Aorta (tissue), 5 donors: ENCODE measurements at places on chromosomes 11 and 22. TPM values are rescaled to one million over a fixed set of nuclear protein-coding genes. Genes with fewer than 3 reads are reported as not detected.
A peak's percentile ranks its signal among the peaks of the same experiment; 100 is the strongest.

Gene ANGPTL5
- total RNA-seq, result 1.3 TPM

DNA sequence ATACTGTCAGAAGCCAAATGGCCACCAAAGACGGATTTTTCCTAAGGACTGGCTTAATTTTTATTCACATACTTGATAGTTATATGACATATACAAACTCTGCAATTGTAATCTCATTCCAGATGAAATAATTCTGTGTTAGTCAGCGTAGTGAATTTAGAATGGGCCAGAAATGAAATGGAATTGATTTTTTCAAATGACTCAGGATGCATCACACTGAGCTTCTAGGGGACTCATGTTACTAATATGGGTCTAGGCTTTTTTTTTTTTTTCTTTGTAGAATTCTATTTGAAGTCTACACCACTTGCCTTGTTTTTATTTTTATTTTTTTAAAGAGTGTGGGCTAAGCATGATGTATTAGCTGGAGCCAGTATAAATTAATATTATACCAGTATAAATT is 62.7 kb downstream of the SPECC1L start:
- H3K36me3 ChIP-seq, result peaks cover 4% of the 10 kb centered on the region
- no peaks in the 10 kb centered on the region for H3K4me1 ChIP-seq
- H3K27me3 ChIP-seq, result no peaks in the 10 kb centered on the region

DNA sequence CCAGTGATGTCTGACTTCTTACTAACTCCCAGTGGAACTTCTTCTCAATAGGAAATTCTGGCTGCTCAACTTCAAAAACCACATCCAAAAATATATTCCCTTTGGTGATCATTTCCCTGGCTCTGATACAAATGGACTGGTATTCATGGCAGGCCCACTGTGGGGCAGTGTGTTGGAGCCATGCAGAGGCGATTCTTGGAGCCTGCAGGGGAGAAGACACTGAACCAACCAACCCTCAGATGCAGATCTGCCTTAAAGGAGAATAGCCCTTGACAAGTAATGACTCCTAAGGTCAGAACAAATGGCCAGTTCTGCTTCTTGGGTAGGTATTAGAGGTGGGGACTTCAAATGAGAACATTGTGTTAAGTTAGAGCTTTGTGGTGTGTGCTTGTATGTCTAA is 12.2 kb downstream of the OR4D9 start:
- no peak overlapping the region for H3K27ac ChIP-seq
- no peak for DNase-seq
- no peaks in the 10 kb centered on the region for H3K36me3 ChIP-seq
- no peak overlapping the region for H3K4me3 ChIP-seq

DNA sequence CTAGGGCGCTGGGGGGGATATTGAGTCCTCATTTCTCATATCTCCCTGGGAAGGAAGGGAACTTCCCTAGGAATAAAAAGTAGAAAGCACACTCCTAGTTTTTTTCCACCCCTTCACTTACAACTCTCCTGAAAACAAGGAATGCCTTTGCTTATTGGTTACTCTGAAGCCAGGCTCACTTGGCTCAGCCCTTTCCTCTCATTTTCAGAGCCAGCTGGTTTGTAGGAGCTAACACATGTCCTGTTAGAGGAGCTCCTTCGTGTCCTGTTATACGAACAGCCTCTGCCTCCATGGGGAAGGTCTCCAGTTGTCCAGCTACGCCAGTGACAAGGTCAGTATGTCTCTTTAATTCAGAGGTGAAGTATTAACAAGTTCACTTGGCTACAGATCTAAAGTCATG is 17.6 kb downstream of the ALKBH8 start:
- no peak for DNase-seq
- no peaks in the 10 kb centered on the region for H3K36me3 ChIP-seq
- H3K4me3 ChIP-seq, result no peak overlapping the region
- H3K27ac ChIP-seq, result no peak overlapping the region

GRCh38 chr11:119108146-119108856 is 1.2 kb downstream of the C2CD2L start:
- no peaks in the 10 kb centered on the region for H3K27me3 ChIP-seq
- H3K4me3 ChIP-seq, result peak overlapping the region; percentile 95
- DNase-seq, result peak; percentile 60
- H3K36me3 ChIP-seq, result no peaks in the 10 kb centered on the region

Gene ARHGEF17
- 159 TPM for total RNA-seq
